ENCODE measurements at places on chromosomes 4 and X. TPM values are rescaled to one million over a fixed set of nuclear protein-coding genes. Genes with fewer than 3 reads are reported as not detected.
A peak's percentile ranks its signal among the peaks of the same experiment; 100 is the strongest.

GRCh38 chr4:26509681-26510333 lies 19.5 kb upstream of the CCKAR start:
- H3K4me3 ChIP-seq: no peak overlapping the region
- no peaks in the 10 kb centered on the region for H3K36me3 ChIP-seq
- DNase-seq: no peak
- H3K27me3 ChIP-seq: no peaks in the 10 kb centered on the region

GRCh38 chrX:250965-251364 lies 30.2 kb upstream of the PLCXD1 start:
- H3K27ac ChIP-seq: no peak overlapping the region
- H3K4me1 ChIP-seq: no peaks in the 10 kb centered on the region
- H3K4me3 ChIP-seq: no peak overlapping the region

GRCh38 chr4:8537041-8537461 lies 43.1 kb upstream of the GPR78 start:
- H3K4me1 ChIP-seq: no peaks in the 10 kb centered on the region
- H3K27me3 ChIP-seq: no peaks in the 10 kb centered on the region
- no peak overlapping the region for H3K27ac ChIP-seq
- no peak overlapping the region for H3K4me3 ChIP-seq
- no peaks in the 10 kb centered on the region for H3K36me3 ChIP-seq
- peak; percentile 80 for DNase-seq

DNA sequence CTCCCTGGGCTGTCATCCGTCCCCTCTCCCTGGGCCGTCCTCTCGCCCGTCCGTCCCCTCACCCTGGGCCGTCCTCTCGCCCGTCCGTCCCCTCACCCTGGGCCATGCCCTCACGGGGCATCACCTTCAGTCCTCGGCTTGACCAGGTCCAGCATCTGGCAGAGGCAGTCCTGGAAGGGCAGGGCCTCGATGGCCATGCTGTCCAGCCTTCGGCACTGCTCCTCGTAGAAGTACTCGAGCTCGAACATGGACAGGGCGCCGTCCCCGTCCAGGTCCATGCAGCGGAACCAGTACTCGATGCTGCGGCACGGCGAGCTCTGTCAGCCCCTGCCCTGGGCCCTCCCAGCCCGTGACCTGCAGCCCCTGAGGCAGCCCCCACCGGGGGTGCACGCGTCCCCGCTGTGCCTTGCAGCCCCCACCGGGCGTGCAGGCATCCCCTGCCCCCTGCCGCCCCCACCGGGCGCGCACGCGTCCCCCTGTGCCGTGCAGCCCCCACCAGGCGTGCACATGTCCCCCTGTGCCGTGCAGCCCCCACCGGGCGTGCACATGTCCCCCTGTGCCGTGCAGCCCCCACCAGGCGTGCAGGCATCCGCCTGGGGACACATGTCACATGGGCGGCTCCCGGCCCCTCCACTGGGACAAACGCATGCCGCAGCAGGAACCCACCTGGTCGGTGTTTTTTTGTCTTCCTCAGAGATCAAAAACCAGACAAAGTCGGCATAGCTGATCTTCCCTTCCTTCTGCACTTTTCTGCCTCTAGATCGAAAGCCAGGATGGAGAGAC lies 22.2 kb upstream of the GTPBP6 start:
- H3K27ac ChIP-seq: no peak overlapping the region
- no peaks in the 10 kb centered on the region for H3K4me1 ChIP-seq
- no peaks in the 10 kb centered on the region for H3K36me3 ChIP-seq
- no peaks in the 10 kb centered on the region for H3K27me3 ChIP-seq
- peak; percentile 14 for DNase-seq

- no peaks in the 10 kb centered on the region for H3K27me3 ChIP-seq
- DNase-seq: no peak
- H3K4me1 ChIP-seq: no peaks in the 10 kb centered on the region
These were observed 35.9 kb upstream of the TAPT1 start for GRCh38 chr4:16262188-16262587.

DNA sequence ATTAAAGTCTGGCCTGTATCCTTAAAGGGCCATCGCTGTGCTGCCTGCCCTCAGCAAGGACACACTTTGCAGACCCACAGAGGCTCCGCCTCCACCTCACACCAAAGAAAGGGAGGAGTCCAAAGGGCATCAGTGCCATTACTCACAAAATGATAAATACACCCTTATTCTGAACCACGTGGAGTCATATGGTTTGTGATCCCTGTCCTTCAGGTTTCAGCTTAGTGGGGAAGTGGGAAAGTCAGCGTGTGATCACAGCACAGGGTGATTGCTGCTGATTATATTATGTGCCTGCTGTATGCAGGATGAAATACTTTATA lies 35.9 kb upstream of the MSANTD1 start:
- H3K27ac ChIP-seq: no peak overlapping the region
- no peak overlapping the region for H3K4me3 ChIP-seq
- H3K4me1 ChIP-seq: peaks cover 7% of the 10 kb centered on the region
- no peaks in the 10 kb centered on the region for H3K27me3 ChIP-seq

- DNase-seq: no peak
- H3K4me3 ChIP-seq: no peak overlapping the region
- no peaks in the 10 kb centered on the region for H3K4me1 ChIP-seq
- H3K27ac ChIP-seq: no peak overlapping the region
- H3K36me3 ChIP-seq: no peaks in the 10 kb centered on the region
These were observed 107.0 kb downstream of the OR13H1 start for GRCh38 chrX:131650637-131651410.

DNA sequence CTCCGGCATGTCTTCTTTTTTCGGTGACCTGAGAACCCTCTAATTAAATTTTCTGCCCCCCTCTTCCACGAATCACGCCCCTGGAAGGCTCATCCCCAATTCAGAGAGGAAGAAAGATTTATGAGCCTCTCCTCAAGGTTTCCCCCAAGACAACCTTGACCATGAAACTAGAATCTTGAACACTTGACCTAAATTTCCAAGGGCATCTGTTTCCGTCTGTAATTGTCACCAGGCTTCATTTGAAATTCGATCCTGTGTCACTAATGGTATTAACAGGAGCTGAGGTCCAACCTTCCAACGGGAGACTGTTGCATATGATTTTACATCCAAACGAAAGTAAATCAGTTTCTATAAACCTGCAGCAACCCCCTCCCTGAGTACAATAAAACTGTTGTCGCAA lies 139.9 kb upstream of the ZIC3 start:
- peaks cover 16% of the 10 kb centered on the region for H3K27me3 ChIP-seq
- no peak for DNase-seq
- H3K4me3 ChIP-seq: no peak overlapping the region
- H3K36me3 ChIP-seq: no peaks in the 10 kb centered on the region
- peaks cover 4% of the 10 kb centered on the region for H3K4me1 ChIP-seq

The C1QTNF7 gene
- 0.37 TPM for total RNA-seq

The SRPX gene
- total RNA-seq: 11.7 TPM

The SLC49A3 gene
- total RNA-seq: 3.2 TPM

GRCh38 chr4:123598331-123598730 lies 201.7 kb downstream of the SPRY1 start:
- no peak overlapping the region for H3K4me3 ChIP-seq
- no peaks in the 10 kb centered on the region for H3K27me3 ChIP-seq
- no peaks in the 10 kb centered on the region for H3K4me1 ChIP-seq
- H3K27ac ChIP-seq: no peak overlapping the region
- DNase-seq: no peak

- H3K27me3 ChIP-seq: no peaks in the 10 kb centered on the region
- no peak overlapping the region for H3K4me3 ChIP-seq
- H3K36me3 ChIP-seq: no peaks in the 10 kb centered on the region
- no peak overlapping the region for H3K27ac ChIP-seq
- H3K4me1 ChIP-seq: no peaks in the 10 kb centered on the region
These were observed 259.0 kb upstream of the PCDH7 start for GRCh38 chr4:30461218-30461617.

DNA sequence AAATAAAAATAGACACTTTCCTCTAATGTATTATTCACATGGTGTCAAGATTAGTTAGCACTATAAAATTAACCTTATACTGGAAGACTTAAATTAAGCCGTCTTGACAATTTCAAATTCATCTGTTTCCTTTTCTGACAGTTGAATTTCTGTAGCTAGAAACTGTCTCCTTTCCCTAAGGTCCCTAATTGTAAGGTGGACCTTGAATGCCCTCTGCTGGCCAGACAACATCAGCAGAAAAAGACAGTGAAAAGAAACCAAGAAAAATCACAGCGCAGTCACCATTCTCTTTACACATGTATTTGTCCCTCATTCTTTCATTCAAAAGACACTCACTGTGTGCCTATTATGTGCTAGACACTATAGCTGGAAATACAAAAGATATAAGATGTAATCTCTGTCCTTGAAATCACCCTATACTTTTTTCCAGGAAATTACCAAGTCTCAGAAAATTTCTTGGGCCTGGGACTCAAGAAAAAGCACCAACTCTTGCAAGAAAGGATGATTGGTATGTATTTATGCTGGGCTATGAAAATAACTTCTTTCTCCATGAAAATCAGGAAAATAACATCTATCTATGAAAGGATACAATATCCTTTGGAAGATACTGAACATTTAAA lies 32.7 kb upstream of the AMBN start:
- no peak overlapping the region for H3K4me3 ChIP-seq
- H3K4me1 ChIP-seq: no peaks in the 10 kb centered on the region
- no peak for DNase-seq
- H3K27me3 ChIP-seq: no peaks in the 10 kb centered on the region
- H3K36me3 ChIP-seq: no peaks in the 10 kb centered on the region

The PPP2R2C gene
- total RNA-seq: not detected

GRCh38 chr4:122710434-122711308 lies 21.8 kb upstream of the BBS12 start:
- H3K27me3 ChIP-seq: no peaks in the 10 kb centered on the region
- H3K4me1 ChIP-seq: no peaks in the 10 kb centered on the region

DNA sequence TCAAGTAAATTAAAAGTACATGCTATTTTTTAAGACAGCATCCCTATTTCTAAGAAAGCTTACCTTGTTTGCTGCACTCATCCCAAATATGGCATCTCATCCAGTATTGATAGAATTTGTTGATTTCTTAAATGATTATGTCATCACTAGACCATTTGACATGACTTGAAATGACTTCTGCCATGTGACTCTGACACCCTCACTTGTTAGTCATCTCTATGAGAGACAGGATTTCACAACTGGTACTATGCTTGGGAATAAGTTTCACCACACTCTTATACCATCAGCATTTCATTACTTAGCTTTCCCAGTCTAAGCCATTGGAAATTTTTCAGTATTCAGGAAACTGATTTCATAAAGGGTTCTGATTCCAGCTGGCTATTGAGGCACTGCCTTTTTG lies 55.3 kb downstream of the TMPRSS11F start:
- H3K27me3 ChIP-seq: no peaks in the 10 kb centered on the region
- H3K36me3 ChIP-seq: no peaks in the 10 kb centered on the region
- no peaks in the 10 kb centered on the region for H3K4me1 ChIP-seq
- no peak for DNase-seq
- no peak overlapping the region for H3K27ac ChIP-seq
- H3K4me3 ChIP-seq: no peak overlapping the region

DNA sequence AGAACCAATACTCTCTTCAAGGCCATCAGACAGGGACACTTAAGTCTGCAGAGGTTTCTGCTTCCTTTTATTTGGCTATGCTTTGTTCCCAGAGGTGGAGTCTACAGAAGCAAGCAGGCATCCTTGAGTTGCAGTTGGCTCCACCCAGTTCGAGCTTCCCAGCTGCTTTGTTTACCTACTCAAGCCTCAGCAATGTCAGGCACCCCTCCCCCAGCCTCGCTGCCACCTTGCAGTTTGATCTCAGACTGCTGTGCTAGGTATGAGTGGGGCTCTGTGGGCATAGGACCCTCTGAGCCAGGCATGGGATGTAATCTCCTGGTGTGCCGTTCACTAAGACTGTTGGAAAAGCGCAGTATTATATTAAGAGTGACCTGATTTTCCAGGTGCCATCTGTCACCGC lies 12.6 kb upstream of the UGT2B15 start:
- H3K27ac ChIP-seq: no peak overlapping the region
- no peak for DNase-seq
- no peaks in the 10 kb centered on the region for H3K4me1 ChIP-seq
- no peaks in the 10 kb centered on the region for H3K27me3 ChIP-seq
- H3K36me3 ChIP-seq: no peaks in the 10 kb centered on the region

The HSD17B13 gene
- total RNA-seq: 84.3 TPM

The PCYT1B gene
- 0.20 TPM for total RNA-seq

GRCh38 chr4:138805736-138806135 lies 209.8 kb upstream of the NOCT start:
- DNase-seq: no peak
- no peak overlapping the region for H3K4me3 ChIP-seq
- no peak overlapping the region for H3K27ac ChIP-seq
- H3K36me3 ChIP-seq: no peaks in the 10 kb centered on the region
- no peaks in the 10 kb centered on the region for H3K4me1 ChIP-seq
- H3K27me3 ChIP-seq: no peaks in the 10 kb centered on the region

The SSX4 gene
- not detected for total RNA-seq

GRCh38 chrX:8030361-8030760 lies 103.1 kb upstream of the PNPLA4 start:
- no peak overlapping the region for H3K27ac ChIP-seq
- no peaks in the 10 kb centered on the region for H3K27me3 ChIP-seq
- peaks cover 3% of the 10 kb centered on the region for H3K4me1 ChIP-seq
- H3K36me3 ChIP-seq: no peaks in the 10 kb centered on the region
- H3K4me3 ChIP-seq: no peak overlapping the region

DNA sequence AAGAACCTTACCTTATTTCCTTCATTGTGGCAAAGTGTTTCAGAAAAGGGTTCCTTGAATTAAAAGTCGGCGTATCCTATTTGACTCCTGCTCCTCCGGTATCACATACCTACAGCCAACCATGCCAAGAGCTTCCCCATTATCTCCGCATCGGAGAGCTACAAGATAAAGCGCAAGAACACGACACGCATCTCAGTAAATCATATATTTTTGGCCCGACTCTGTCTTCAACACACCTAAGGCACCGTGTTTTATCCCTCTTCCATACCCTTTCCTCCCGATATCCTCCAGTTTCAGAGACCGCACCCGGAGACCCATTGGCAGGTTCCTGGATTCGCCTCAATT lies 497 bp upstream of the THAP9 start:
- no peak for DNase-seq
- H3K36me3 ChIP-seq: no peaks in the 10 kb centered on the region
- peak overlapping the region; percentile 73 for H3K4me3 ChIP-seq
- peak overlapping the region; percentile 97 for H3K27ac ChIP-seq

DNA sequence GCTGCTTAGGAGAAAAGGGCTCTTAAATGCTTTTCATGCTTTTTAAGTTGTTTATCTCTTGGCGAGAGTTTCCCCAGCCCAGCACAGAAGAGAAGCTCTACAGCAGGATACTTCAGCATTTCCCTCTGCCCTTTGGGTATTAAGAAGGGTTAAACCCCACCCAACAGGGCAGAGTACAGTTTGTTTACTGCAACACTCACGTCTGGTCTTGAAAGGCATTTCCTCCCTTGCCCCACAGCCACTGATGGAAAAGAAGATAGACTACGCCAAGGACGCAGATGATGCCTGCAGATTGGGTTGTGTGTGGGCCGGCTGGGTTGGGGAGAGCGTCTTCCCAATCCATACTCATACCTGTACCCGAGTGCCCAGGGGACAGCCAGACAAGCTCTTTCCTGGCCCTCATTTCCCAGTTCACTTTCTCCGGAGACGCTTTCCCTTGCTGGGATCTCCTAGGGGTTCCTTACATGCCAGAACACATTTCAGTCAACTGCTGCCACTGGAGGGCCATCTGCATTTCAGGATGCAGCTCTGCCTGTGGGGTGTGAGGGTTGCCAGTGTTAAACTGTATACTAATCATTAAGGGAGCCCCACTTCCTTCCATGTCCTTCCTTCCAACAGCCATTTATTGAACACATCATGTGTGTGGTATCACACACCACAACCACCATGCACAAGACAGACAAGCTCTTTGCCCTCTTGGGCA lies 96.5 kb upstream of the DHX15 start:
- H3K4me1 ChIP-seq: no peaks in the 10 kb centered on the region
- DNase-seq: no peak
- no peaks in the 10 kb centered on the region for H3K36me3 ChIP-seq

GRCh38 chrX:83501530-83501929 lies 6.6 kb upstream of the POU3F4 start:
- H3K36me3 ChIP-seq: no peaks in the 10 kb centered on the region
- no peak overlapping the region for H3K4me3 ChIP-seq
- H3K27me3 ChIP-seq: peaks cover 12% of the 10 kb centered on the region
- no peak overlapping the region for H3K27ac ChIP-seq
- DNase-seq: no peak

The REELD1 gene
- total RNA-seq: 0.50 TPM
